Left lung (tissue), 14 donors: ENCODE measurements at places on chromosomes 2 and 18.

- no peaks in the 10 kb centered on the region for H3K27me3 ChIP-seq
- no peak for DNase-seq
- H3K4me1 ChIP-seq: no peaks in the 10 kb centered on the region
Observed at GRCh38 chr2:166958986-166959481, 70.8 kb downstream of the XIRP2 start.

- no peaks in the 10 kb centered on the region for H3K27me3 ChIP-seq
- H3K4me3 ChIP-seq: no peak overlapping the region
- no peaks in the 10 kb centered on the region for H3K36me3 ChIP-seq
- peaks cover 14% of the 10 kb centered on the region for H3K4me1 ChIP-seq
- no peak overlapping the region for H3K27ac ChIP-seq
Observed at GRCh38 chr2:237254369-237254861, 159.5 kb downstream of the COL6A3 start.

DNA sequence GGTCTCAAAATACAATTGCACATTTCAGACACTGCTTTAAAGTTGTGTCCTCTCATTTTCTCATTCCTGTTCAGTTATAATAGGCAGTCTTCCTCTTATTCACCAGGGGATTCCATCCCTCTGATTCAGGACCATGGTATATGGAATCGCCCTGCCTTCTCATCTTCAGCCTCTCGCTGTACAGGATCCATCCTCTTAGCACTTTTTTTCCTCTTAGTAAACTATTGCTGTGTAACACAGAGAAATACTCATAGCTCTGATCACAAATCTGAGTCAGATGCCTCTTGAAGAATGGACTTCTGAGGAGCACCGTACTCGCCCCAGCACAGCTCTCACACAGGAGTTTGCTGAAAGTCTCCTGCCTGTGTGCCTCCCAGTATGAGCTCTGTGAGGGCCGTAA lies 11.3 kb downstream of the RMP24 start:
- H3K4me3 ChIP-seq: no peak overlapping the region
- peaks cover 40% of the 10 kb centered on the region for H3K36me3 ChIP-seq
- no peak for DNase-seq
- no peak overlapping the region for H3K27ac ChIP-seq

DNA sequence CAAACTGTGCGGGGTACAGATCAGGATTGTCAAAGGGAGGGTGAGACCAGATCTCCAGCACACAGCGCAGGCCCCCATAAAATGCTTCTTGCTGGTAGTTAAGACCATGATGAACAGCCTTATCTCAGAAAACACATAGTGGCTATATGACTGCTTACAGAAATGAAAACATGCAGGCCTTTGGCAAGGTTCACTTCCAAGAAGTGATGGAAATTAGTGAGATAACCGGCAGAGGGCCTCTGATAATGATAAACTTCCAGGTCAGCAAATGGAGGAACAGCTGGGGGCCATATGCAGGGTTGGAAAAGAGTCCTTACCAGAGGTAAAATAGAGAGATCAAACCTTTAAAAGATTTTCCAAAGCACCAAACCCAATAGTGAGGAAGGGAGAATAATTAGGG lies 46.6 kb downstream of the CFAP221 start:
- H3K36me3 ChIP-seq: no peaks in the 10 kb centered on the region
- H3K27me3 ChIP-seq: no peaks in the 10 kb centered on the region
- H3K4me1 ChIP-seq: no peaks in the 10 kb centered on the region
- DNase-seq: no peak

DNA sequence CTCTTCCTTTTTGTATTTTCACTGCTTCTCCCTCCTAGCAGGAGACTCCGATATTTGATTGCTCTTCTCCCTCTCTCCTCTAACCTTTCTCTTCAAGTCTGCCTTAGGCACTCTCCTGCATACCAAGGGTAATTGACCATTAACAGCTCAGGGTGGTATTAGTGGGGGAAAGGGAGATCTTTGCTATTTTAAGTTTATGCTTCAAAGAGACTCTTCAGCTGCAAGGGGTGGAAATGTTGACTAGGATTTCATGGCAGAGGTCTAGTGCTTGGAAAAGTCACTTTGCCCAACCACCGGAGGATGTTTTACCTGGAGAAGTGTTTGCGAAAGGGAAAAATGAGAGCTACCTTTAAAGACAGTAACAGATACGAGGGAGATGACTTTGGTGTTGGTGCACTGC lies 453.7 kb downstream of the SLC4A3 start:
- H3K4me3 ChIP-seq: no peak overlapping the region
- H3K27me3 ChIP-seq: no peaks in the 10 kb centered on the region
- no peak overlapping the region for H3K27ac ChIP-seq
- DNase-seq: no peak
- no peaks in the 10 kb centered on the region for H3K36me3 ChIP-seq

- no peaks in the 10 kb centered on the region for H3K27me3 ChIP-seq
- no peaks in the 10 kb centered on the region for H3K36me3 ChIP-seq
- no peak overlapping the region for H3K27ac ChIP-seq
- H3K4me1 ChIP-seq: no peaks in the 10 kb centered on the region
- DNase-seq: no peak
- no peak overlapping the region for H3K4me3 ChIP-seq
Observed at GRCh38 chr2:137249463-137250130, 484.3 kb downstream of the THSD7B start.

- no peaks in the 10 kb centered on the region for H3K4me1 ChIP-seq
- H3K4me3 ChIP-seq: no peak overlapping the region
- no peak for DNase-seq
- no peaks in the 10 kb centered on the region for H3K27me3 ChIP-seq
- no peak overlapping the region for H3K27ac ChIP-seq
Observed at GRCh38 chr2:7861910-7862702, 819.8 kb upstream of the ID2 start.

DNA sequence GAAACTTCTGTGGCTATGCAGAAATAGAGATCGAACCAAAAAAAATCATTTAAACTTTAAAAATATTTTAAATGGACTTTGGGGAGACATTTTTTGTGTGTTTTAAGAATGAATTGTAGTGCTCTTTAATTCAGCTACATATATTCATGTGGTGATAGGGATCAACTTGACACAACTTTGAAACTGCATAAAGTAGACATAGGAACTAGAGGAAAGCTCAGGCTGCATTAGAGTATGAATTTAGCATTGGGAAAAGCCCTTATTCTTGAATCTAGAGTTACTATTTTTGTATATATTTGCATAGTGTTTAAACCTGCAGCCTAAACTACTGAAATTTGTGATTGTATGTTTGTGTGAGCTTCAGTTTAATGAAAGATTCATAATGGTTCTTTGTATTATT lies 78.3 kb downstream of the SLC39A10 start:
- no peak overlapping the region for H3K27ac ChIP-seq
- H3K4me3 ChIP-seq: no peak overlapping the region
- no peaks in the 10 kb centered on the region for H3K27me3 ChIP-seq
- H3K4me1 ChIP-seq: no peaks in the 10 kb centered on the region
